ENCODE measurements at places on chromosomes 1 and 21.

- peak; percentile 56 for DNase-seq
Measured at GRCh38 chr1:62144238-62144831, 50.3 kb upstream of the L1TD1 start.

- no peak for DNase-seq
Measured at GRCh38 chr1:41609166-41609883, 124.8 kb upstream of the EDN2 start.

DNA sequence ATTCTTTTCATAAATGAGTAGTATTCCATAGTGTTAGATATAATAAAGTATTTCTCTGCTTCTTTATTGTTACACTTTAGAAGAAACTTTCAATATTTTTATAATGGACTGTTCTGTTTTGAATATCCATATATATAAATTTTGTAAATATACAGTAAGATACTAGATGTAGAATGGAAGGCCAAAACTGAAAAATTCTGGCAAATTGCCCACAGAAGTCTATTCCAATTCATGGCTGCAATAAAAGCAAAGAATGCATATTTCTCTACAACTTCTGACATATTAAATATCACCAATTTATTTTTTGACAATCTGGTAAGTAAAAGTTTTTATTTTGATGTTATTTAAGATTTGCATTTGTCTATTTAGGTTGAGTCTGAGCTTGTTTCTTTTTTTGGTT is 532.5 kb downstream of the NCAM2 start:
- DNase-seq: no peak

DNA sequence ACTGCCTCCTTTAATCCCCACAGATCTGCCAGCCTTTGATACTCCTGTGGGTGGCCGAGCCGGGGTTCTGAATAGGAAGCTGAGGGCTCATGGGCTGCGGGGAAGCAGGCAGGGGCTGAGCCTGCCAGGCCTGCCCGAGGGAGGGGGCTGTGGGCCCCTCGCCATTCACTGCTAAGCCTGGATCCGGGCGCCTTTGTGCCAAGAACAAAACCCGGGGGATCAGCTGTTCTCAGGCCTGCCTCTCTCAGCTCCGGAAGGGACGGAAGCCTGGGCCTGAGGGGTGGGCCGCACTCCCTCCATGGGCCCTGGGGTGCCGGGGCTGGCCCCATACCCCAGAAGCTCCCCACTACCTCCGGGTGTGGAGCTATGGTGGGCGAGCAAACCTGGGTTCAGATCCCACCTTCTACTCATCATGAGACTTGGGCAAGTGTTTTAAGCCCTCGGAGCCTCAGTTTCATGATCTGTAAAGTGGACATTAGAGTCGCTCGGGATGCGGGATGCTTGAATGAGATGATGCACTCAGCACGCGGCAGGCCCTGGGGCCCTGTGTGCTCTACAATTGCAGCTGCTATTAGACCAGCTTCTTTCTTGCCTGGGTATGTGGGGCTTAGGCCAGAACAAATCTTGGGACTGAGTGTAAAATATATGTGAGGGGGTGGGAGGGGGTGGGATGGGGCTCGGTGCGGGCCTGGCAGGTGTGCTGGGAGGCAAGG is 19.2 kb upstream of the EPHA2 start:
- no peak for DNase-seq

- no peak for DNase-seq
Measured at GRCh38 chr1:221632072-221632471, 109.8 kb downstream of the DUSP10 start.

GRCh38 chr1:11273595-11274234 is 717 bp downstream of the UBIAD1 start:
- no peak for DNase-seq

DNA sequence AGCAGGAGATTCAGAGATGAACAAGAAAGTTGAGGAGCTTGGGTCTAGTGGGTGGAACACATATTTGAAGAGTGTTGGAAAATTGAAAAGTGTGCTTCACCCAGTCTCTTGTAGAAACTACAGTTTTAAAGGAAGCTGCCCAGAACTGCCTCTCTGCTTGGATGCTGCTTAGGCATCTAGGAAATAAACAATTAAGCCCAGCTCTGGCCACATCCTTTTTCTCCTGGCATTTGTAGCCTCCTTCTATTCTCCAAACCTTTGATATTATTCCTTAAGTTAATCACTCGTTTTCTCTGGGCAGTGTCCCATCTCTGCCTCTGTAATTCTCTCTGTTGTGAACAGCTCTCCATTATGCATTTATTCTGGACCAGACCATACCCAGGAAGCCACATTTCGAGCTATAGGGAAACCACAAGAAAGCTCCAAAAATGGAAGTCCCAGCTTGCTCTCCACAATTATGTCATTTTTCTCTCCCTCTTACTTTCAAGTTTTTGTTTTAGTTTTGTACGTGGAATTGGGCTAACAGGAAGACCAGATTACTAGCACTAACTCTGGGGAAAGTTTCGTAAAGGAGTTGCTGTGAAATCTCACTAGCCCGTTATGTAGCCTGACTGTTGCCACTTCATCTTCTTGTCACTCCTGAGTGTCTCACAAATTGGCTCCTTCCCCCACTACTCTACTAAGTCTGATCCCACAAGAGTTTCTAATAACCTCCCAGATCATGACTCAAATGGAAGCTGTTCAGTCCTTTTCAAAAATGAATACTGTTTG is 102.2 kb downstream of the NTMT2 start:
- DNase-seq: no peak

GRCh38 chr1:45654540-45655280 is 30.9 kb upstream of the CCDC17 start:
- no peak for DNase-seq

- no peak for DNase-seq
Measured at GRCh38 chr1:12255913-12256312, 26.1 kb downstream of the VPS13D start.

DNA sequence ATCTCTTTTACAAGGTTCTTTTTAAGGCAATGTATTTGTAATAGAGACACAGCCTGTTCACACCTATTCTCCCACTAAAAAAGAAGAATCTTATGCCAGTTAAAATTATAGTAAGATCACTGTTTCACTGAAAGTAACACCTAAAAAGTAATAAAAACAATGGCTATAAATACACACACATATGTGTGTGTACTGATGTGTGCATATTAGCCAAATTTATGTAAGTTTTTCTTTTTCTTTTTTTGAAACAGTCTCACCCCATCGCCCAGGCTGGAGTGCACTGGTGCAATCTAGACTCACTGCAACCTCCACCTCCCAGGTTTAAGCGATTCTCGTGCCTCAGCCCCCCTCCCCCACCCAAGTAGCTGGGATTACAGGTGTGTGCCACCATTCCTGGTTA is 56.8 kb upstream of the SLC30A10 start:
- DNase-seq: no peak

- no peak for DNase-seq
Measured at GRCh38 chr21:40047993-40048730, 180.9 kb downstream of the PCP4 start.

- DNase-seq: no peak
Measured at GRCh38 chr1:179807291-179807690, 64.2 kb downstream of the FAM163A start.

DNA sequence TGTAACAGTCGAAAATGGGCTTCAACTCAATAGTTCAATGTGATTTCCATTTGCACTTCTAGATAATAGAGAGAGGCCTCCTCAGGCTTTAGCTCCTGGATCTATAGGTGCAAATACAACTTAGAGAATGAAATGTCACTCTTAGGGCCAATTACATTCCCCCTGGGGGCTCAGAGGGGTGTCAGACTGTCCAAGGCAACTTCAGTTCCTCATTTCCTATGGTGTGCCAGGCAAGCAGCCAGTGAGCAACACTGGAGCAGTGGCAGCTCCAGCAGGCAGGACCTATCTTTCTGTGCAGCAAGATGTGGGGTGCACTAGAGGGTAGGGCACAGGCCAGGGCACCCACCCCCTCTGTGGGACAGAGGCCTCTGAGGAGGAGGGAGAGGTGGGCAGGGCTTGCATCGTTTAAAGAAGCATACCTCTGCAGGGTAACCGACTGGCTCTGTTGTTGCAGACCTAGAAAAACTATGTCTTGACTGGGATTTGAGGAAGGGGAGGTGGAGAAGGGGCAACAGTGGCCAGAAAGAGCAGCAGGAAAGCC is 97.3 kb downstream of the SUSD4 start:
- DNase-seq: no peak

DNA sequence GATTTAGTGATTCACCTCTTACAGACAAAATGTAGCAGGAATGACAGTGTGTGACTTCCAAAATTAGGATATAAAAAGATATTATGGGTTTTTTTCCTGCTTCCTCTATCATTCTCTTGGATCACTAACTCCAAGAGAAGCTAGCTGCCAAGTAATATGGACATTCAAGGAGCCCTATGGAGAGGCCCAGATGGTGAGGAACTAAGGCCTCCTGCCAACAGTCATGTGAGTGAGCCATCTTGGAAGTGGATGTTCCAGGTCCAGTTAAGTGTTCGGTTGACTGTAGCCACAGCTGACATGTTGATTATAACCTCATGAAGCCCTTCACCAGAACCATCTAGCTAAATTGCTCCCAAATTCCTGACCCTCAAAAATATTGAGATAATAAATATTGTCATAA is 38.8 kb downstream of the CD160 start:
- DNase-seq: no peak

GRCh38 chr1:169892176-169892926 is 1.3 kb downstream of the SCYL3 start:
- no peak for DNase-seq

- DNase-seq: no peak
Measured at GRCh38 chr1:56646611-56647010, 1.5 kb downstream of the PRKAA2 start.

- no peak for DNase-seq
Measured at GRCh38 chr1:227907439-227908015, 40.2 kb downstream of the WNT9A start.

GRCh38 chr1:243393096-243393495 is 137.3 kb downstream of the SDCCAG8 start:
- DNase-seq: no peak

GRCh38 chr1:224170748-224171478 is 12.1 kb upstream of the DEGS1 start:
- DNase-seq: no peak

DNA sequence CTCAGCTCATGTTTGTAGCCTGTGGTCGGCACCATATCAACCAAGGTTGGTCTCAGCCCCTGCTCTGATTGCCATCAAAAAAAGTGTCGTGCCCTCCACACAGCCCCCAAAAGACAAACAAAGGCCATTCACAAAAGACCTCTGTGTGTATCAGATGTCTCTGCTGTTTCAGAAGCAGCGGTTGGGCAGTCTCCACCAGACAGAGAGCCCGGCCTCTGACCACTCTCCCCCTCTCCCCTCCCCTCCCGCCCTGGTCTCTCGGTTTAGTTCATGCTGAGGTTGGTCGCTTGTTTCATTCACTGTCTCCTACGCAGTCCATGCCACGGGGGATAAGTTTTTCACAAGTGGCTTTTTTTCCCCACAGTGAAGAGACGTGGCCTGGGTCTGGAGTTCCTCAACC is 27.1 kb downstream of the ACTA1 start:
- DNase-seq: peak; percentile 48

DNA sequence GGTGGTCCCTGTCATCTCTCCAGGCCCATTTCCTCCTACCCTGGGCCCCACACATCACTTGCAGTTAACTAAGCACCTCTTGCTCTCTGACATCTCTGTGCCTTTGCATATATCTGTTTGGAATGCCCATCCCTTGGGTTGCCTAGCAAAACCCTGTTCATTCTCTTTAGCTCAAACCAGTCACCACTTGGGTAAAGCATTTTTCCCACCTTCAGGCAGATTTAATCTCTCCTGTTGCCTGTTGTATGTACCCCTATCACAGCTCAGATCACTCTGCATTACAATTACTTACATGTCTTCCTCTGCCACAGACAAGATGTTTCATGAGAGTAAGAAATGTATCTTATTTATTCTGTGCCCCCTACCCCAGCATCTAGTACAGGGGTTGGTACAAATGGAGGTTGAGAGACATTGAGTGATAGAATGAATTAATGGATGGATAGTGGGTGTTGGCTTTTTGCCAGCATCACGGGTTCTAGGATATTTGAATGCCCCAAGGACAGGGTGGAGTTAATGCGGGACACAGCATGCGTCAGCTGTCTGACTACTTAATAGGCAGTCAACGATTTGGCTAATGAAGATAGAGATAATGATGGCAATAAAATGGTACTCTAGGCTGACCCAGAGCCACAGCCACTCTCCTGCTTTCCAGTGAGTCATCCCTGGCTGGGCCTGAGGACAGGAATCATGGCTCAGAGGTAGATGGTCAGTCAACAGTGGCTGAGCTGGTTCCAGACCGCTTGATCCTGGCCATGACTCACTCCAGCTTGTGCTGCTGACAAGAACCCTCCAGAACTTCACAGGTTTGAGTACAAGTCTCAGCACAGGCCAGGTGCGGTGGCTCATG is 6.5 kb downstream of the NR0B2 start:
- DNase-seq: no peak

DNA sequence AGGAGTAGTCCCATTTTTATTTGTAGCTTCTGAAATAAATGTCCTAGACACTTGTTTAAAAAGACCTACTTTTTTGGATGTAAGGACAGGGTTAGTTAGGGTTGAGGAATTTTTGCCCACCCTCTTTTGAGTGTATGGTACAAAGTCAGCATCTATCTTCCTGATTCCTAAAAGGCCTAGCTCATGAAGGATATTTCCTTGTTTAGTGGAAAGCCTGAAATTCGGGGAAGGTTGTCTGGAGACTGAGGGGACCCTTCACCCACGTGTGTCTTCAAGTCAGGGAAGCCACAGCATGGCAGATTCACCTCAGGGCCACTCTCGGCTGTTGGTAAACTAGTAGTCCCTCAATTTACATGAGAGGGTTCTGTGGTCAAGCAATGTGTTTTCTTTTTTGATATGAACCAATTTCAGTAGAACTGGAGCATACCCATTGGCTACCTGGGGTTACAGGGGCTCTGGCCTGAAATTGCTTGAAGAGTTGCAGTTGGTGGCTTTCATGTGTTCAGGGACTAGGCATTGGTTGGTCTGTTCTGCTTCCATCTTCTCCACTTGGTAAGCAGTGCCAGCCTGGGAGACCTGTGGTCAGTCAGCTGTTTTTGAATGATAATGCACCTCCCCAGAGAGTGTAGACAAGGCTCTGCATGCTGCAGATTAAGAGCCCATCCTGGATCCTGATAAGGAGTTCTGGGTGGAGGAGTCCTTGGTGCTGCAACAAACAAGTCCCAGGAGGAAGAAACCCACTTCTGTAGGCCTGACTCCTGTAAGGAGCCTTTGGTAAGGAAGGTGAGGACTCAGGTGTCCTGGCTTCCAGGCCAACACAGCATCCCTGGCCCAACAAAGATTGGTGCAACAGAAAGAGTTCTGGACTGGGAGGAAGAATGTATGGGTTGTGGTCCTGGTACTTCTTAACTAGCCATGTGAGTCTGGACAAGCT is 6.3 kb downstream of the BTG2 start:
- DNase-seq: no peak

DNA sequence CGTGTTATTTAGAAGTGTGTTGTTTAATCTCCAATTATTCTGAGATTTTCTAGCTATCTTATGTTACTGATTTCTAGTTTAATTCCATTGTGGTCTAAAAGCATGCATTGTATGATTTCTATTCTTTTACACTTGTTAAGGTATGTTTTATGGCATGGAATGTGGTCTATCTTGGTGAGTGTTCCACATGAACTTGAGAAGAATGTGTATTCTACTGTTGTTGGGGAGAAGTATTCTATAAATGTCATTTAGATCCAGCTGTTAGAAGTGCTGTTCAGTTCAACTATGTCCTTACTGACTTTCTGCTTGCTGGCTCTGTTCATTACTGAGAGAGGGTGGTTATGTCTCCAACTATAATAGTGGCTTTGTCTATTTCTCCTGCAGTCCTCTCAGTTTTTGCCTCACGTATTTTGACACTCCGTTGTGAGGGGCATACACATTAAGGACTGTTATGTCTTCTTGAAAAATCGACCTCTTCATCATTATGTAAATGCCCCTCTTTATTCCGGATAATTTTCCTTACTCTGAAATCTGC is 12.0 kb upstream of the PLA2G5 start:
- DNase-seq: no peak
